Germinal center (tissue), 1 donor: ENCODE measurements at places on chromosomes 12 and 14.

GRCh38 chr12:92128612-92129011, 17.0 kb downstream of the BTG1 start:
- DNase-seq, result no peak

- no peak for DNase-seq
These were observed 36.7 kb upstream of the IL22 start for GRCh38 chr12:68290126-68290525.

DNA sequence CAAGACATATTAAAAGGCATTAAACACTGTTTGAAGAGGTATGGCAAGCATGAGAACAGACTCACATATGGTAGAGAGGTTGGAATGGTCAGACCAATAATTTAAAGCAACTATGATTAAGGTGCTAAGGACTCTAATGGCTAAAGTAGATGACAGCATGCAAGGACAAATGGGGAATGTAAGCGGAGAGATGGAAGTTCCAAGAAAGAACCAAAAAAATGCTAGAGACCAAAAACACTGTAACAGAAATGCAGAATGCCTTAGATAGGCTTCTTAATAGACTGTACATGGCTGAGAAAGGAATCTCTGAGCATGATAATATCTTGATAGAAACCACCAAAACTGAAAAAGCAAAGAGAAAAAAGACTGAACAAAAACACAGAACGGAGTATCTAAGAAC, 77.4 kb downstream of the RIN3 start:
- no peak for DNase-seq

GRCh38 chr14:94562022-94562421, 780 bp downstream of the SERPINA4 start:
- DNase-seq, result no peak

DNA sequence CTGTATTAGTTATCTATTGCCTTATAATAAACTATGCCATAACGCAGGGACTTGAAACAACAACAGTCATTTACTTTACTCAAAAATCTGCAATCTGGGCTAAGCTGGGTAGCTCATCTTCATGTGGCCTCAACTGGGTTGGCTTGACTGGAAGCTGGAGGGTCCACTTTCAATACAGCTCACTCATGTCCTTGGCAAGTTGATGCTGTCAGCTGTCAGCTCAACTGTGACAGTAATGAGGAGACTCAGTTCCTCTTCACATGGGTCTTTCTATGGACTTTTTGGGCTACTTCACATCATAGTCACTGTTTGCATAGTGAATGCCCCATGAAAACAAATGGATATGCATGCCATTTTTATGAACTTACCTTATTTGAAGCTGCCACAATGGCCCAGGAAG, 33.6 kb upstream of the STRAP start:
- no peak for DNase-seq

GRCh38 chr12:3594966-3595365, 104.0 kb downstream of the PRMT8 start:
- no peak for DNase-seq

DNA sequence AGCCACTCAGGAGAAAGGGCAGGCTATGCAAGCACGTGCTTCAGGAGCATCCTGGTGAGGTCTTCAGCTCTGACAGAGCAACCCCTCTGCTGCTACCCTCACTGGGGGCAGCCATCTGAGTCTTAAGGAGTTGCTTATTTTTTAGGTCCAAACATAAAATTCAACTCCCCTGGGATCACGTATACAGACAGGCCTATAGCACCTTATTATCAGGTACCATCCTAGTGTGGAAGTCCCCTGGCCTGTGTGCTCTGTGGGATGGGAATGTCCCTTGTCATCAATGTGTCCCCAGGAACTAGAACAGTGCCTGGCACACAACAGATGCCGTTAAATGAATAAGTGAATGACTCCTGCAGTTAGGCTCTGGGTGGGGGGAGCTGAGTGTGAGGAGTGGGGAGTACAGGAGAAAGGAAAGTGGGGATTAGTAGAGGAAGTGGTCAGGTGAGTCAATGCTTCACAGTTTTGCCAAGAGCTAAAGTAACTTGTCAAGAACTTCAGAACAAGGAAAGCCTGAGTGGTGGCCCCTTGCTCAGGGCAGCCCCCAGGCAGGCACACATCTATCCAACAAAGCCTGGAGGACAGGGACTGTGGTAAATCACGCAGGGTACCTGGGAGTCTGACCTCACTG, 33.5 kb downstream of the DAD1 start:
- no peak for DNase-seq

DNA sequence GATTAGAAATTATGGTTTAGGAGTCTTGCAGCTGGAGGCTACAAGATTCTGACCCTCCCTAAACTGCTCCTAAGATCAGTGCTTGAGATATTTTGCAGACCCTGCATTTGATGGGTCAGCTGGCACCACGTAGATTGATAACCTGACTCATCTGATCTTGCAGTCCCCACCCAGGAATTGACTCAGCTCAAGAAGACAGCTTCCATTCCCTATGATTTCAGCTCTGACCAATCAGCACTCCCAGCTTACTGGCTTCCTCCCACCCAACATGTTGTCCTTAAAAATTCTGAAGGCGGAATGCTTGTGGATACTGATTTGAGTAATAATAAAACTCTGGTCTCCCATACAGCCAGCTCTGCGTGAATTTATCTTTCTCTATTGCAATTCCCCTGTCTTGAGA, 23.2 kb upstream of the MTHFD1 start:
- no peak for DNase-seq

DNA sequence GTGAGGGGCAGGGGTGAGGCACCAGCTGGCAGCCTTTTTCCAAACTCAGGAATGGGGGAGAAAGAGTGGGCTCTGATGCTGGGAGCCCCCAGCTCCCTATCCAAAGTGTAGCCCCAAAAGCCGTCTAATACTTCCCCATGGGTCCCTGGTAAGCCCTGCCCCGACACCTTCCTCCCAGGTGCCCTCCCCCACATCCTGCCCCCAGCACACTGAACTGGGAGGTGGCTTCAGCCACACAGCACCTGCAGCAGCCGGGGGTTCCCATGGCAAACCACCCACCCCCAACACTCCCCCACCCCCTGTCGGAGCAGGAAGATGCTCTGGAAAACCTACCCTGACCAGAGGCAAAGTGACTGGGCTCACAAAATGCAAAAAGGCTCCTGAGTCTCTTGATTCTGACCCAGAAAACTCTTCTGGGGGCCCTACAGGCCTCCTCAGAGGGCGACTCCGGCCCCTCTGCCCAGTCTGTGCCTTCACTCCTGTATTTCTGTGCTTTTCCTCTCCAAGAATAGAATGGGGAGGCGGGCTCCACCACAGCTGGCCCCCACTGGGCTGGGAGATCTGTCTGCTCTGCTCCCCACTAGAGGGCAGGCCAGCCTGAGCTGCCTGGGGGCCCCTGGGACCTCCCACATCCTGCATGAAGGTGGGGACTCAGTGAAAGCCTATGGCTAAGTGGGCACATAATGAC, 81.6 kb downstream of the ITPK1 start:
- DNase-seq, result peak; percentile 77

GRCh38 chr12:3950714-3951320, 77.6 kb upstream of the PARP11 start:
- no peak for DNase-seq

DNA sequence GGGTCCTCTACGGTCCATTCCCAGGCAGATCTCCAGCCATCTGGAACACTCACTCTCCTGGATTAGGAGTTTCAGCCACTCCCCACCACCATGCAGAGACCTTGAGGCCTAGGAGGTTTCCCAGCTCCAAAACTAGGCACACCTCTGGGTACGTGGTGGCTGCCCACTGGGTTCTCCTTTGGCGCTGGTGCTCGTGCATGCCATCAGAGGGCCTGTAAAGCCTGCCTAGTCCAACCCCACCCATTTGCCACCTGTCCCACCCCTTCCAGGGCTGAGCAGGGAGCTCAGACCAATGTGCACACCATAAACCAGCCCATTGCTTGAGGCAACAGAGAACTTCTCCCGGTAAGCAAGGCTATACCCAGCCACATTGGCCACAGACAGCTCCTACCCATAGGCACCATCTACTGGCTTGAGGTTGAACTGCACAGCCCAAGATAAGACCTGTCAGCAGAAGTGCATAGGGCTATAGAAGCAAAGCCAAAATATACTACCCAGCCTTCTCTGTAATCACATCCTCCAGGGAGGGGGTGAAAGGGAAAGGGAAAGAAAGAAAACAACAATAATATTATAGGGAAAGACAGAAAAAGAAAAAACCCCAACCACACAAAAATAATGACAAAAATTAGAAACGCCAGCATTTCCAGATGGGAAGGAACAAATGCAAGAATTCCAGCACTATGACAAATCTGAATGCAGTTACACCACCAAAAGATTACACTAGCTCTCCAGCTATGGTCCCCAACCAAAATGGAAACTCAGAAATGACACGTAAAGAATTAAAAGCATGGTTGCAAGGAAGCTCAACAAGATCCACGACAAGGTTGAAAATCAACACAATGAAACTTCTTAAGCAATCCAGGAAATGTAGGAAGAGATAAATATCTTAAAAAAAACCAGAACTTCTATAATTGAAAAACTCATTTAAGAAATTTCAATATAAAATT, 111.9 kb upstream of the CCDC175 start:
- peak; percentile 28 for DNase-seq

DNA sequence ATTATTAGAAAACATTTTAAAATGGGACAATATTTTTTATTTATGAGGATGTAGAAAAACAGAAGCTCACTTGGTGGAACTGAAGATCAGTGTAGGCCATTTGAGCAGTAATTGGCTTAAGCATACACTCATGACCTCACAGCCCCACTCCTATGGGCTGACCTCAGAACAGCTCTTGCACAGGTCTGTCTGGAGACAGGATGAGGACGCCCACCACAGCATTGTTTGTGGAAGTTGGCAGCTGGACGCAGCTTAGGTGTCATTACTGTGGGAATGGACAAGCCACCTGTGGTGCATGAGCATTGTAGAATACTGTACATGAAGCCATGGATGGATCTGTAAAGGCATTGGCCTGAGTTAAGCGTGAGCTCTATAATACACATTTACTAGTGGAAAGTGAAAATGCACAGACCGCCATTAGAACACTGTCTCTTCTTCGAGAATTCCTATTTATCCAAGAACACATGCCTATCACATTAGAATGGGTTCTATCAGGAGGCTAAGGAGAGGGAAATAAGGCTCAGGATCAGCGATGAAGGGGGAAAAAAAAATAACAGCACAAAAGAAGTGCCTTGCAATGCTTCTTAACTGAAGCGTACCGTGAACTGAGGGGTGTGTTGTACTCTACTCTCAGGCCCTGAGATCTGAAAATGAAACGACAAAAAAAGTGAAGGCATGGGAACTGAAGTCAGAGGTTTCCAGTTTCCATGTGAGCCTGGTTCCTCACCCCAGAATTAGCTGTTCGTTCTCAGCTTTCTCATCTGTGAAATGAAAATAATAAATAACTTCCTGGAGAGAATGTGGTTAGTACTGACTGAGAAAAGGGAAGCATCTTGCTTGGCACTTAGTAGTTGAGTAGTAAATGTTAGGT, 33.6 kb downstream of the KCNA1 start:
- DNase-seq, result no peak

DNA sequence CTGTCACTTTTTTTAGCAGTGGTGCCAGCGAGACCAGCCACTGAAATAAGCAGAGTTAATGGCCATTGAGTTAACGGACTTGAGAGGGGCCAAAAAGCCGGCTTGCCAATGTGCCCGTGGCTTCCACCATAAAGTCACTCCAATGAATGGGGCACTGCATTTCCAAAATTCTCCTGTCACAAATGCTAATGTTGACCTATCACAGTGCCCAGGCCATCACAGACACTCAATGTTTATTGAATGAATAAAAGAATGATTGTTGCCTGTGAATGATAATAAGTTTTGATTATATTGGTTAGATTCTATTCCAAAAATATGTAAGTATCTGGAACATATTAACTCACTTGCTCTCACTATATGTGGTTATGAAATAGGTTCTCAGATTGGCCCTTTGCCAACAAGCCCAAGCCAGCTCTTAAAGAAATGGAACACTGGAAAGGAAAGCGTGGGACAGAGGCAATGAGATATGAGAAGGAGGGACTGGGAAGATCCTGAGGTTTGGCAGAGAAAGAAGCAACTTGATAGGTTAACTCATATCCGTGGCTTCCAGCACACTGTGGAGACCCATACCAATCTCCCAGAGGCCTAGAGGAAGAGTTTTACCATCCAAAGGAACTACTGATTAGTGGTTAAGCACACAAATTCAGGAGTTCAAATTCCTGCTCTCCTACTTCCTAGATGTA, 108.7 kb downstream of the BTG1 start:
- DNase-seq, result no peak

GRCh38 chr12:130337488-130338303, at the start of gene PIWIL1:
Gene PIWIL1 (plus strand): TSS chr12:130337887. CDS start chr12:130342592, 4,705 bp downstream.
- DNase-seq, result no peak

GRCh38 chr12:104673696-104674482, 217.1 kb downstream of the CHST11 start:
- no peak for DNase-seq

GRCh38 chr12:120856980-120857379, 47.2 kb downstream of the SPPL3 start:
- peak; percentile 53 for DNase-seq

DNA sequence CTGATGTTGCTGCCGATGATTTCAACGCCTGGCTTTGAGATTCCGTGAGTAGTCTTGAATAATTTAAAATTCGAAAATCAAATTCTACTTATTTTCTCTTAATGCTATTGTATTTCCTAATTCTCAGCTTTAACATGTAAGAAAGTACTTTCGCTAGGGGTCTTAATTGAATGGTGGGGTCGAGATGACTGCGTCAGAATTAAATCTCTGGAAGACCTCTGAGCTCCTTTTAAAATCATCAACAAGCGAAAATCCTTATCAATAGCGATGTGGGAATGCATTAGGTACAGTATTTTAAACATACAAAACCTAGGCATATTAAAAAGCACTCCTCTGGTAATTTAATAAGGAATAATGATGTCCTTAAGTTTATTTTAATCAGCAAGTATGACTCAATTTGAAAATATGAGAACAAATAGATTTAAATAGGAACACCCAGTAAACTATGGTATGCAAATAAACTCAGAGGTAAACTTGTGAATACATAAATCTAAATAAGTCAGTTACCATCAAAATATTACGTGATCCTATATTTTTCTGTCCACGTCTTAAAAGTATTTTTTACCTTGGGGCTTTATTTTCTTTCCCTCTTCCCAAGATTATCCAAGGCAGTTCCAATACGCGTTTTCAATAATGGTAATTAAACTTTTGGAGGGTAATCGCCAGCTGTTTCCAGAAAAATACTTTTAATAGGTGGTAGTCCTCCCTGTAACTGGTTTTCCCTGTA, 1.4 kb downstream of the FOXA1 start:
- DNase-seq, result no peak

- DNase-seq, result no peak
These were observed 1.0 kb upstream of the CAMKK2 start for GRCh38 chr12:121297435-121297991.
